ENCODE measurements at places on chromosomes 13 and 19. TPM values are rescaled to one million over a fixed set of nuclear protein-coding genes. Genes with fewer than 3 reads are reported as not detected.
A peak's percentile ranks its signal among the peaks of the same experiment; 100 is the strongest.

Gene HCN2
- total RNA-seq = 12.7 TPM

Gene KLHL1
- total RNA-seq = not detected

Gene ZNF534
- total RNA-seq = not detected

Gene ZNF823
- 6.9 TPM for total RNA-seq

Gene SYCN
- not detected for total RNA-seq

Gene ATP4A
- not detected for total RNA-seq

Gene TEX101
- total RNA-seq = not detected

Gene GPR183
- not detected for total RNA-seq

Gene BORA
- 18.1 TPM for total RNA-seq

DNA sequence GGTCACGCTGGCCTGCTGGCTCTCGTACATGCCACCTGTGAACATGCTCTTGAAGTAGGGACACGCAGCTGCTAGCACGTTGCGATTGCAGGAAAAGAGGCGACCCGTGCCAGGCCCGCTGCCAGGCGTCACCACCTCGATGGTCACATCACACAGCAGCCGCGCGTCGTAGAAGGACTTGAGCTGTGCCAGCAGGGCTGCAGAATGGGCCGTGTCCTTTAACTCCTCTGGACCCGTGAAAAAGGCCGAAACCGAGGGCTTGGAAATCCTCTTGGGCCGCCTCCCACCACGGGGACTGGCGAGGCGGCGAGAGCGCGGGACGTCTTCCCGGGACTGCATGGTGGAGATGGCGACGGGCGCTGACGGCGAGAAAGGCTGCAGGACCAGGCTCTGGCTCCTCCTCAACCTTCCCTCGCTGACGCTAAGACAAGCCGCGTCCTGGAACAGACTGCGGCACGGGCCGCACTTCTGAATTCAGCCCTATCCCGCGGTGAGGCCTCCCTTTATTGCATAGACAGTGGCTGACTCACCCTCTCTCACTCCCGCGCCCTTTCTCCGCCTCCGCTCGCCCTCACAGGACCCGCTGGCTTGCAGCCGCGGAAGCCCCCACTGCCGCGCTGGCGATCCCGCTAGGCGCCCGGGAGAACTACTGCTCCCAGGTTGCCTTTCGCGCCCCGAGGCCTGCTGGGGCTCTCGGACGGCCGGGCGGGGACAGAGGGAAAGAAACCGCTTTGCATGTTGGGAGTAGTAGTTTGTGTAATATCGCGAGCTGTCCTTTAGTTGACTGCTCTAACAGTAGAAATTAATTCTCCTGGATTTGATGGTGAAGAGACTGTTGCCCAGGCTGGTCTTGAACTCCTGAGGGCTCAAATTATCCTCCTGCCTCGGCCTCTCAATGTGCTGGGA, at the start of gene KBTBD7:
TSS of gene KBTBD7 (minus strand) at position 651 of the 906 bp plus-strand sequence. CDS start at position 339, 312 bp downstream.
- DNase-seq = peak; percentile 87

GRCh38 chr13:80340651-80341100, 250 bp downstream of the SPRY2 start:
- DNase-seq = peak; percentile 10

GRCh38 chr13:40024967-40025714, 369.7 kb downstream of the COG6 start:
- DNase-seq = no peak

DNA sequence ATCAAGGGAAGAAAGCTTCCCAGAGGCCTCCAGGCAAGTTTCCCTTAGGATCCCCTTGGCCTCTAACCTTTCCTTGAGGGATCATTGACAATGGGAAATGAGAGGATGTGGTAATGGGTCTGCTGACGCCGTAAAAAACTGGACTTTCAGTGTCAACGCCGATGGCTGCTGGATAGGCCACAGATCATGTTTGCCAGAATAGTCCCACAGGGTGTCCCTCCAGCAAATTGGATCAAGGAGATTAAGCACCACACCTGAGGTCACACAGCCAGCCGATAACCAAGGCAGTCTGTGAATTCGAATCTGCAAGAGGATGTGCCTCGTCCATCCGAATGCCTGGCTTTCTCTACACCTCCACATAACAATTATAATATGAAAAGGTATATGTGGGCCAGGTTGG, 17.6 kb downstream of the BCAT2 start:
- no peak for DNase-seq

DNA sequence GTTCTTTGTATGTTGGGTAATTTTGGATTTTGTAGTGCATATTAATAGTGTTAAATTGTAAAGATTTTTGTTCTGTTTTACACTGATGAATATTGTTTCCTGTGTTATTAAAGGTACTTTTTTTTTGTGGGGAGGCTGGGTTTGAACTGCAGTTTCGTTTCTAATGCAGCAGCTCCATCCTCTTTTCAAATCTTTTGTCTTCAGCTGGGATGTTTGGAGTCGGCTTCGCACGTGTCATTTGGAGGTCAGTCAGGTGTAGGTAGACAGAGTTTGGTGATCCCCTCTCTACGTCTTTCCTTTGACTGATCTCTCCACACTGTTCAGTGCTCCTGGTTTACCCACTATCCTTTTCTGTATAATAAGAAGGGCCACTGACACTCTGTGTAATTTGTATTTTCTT, 30.3 kb downstream of the TDRD3 start:
- DNase-seq = no peak

- DNase-seq = no peak
Measured at GRCh38 chr13:62207388-62207787, 791.7 kb upstream of the PCDH20 start.

- DNase-seq = no peak
Measured at GRCh38 chr13:41402691-41403511, 54.4 kb upstream of the RGCC start.

- DNase-seq = no peak
Measured at GRCh38 chr13:93771227-93771626, 544.6 kb downstream of the GPC6 start.

- DNase-seq = no peak
Measured at GRCh38 chr13:23715092-23715761, 145.0 kb downstream of the TNFRSF19 start.

- DNase-seq = no peak
Measured at GRCh38 chr19:56341948-56342347, 27.3 kb upstream of the ZSCAN5A start.

- DNase-seq = no peak
Measured at GRCh38 chr13:46529216-46529919, 23.6 kb upstream of the LRCH1 start.

- no peak for DNase-seq
Measured at GRCh38 chr13:79258489-79258888, 147.6 kb downstream of the RBM26 start.

GRCh38 chr19:30804751-30805150, 432.6 kb downstream of the ZNF536 start:
- DNase-seq = no peak

- no peak for DNase-seq
Measured at GRCh38 chr19:33193865-33194362, at the start of gene LRP3. Gene LRP3 (plus strand): TSS chr19:33194330. CDS start chr19:33194786, 456 bp downstream.

DNA sequence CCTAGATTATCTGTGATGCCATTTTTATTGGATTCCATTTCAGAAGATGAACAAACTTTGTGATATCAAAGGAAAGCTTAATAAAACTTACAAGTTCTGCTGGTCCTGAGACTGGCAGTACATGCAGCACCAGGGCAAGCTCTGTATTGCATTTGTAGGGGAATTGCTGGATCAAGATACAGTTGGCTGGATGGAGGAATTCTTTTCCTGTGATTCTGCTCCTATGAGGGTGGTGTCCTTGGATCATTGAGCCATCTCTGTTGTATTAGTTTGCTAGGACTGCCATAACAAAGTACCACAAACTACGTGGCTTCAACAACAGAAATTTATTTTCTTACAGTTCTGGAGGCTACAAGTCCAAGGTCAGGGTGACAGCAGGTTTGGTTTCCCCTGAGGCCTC, 33.9 kb upstream of the CSNK1A1L start:
- DNase-seq = no peak

GRCh38 chr13:20389696-20390525, 135.7 kb downstream of the CRYL1 start:
- DNase-seq = no peak

- DNase-seq = no peak
Measured at GRCh38 chr13:40422588-40423235, 243.7 kb downstream of the FOXO1 start.

DNA sequence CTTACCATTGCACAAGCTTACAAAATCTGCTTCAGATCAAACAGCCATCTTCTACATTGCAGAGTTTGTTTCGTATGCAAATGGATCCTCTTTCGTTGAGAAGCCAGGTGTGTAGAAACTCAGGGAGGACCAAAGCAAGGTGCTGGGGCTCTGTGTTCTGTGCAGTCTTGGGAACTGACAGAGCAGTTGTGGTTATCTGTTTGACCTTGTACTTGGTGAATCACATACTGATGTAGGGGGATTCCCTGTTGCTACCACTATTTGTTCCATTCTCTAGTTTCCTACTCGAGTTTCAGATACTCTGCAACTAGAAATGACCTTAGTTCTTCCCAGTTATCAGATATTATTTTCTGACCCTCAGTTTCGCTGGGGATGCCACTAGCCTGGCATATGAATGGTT, 95.2 kb upstream of the CLDN10 start:
- no peak for DNase-seq

DNA sequence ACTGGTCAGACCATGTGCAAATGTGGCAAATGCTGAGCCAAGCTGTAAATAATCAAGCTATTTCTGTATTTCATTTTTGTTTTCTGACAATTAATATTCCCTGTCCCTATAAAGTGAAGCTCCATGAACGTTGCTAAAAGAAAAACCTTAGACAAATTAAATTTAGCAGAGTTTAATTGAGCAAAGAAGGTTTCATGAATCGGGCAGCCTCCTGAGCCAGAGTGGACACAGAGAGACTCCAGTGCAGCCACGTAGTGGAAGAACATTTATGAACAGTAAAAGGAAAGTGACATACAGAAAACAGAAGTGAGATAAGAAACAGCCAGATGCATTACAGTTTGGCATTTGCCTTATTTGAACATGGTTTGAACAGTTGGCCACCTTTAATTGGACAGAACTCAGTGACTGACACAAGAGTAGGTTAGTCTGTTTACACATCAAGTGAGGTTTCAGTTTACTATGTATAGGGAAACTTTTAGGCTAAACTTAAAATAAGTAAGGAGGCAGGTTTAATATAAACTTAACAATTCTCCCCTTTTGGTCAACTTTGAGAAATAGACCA, 69.7 kb downstream of the UFM1 start:
- no peak for DNase-seq

GRCh38 chr13:72534951-72535640, 192.3 kb downstream of the MZT1 start:
- no peak for DNase-seq

DNA sequence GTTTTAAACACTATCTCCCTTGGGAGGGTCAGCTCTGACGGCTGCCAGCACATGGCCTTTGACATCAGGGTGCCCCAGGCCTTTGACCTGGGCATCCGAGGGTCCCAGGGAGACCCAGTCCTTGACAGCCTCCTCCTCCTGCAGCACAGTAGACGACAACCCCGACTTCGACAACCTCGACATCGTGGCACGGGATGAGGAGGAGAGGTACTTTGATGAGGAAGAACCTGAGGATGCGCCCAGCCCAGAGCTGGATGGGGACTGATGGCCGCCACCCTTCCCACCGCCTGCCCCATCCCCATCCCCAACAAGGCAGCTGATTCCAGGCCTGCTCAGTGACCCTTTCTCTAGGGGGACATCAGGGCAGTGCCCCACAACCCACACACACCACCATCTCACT, 12.5 kb downstream of the CCDC97 start:
- DNase-seq = no peak

All from A172 (cell line).